Hematopoietic multipotent progenitor cell (in vitro differentiated cells): ENCODE measurements at places on chromosomes 6 and 20.
A peak's percentile ranks its signal among the peaks of the same experiment; 100 is the strongest.

DNA sequence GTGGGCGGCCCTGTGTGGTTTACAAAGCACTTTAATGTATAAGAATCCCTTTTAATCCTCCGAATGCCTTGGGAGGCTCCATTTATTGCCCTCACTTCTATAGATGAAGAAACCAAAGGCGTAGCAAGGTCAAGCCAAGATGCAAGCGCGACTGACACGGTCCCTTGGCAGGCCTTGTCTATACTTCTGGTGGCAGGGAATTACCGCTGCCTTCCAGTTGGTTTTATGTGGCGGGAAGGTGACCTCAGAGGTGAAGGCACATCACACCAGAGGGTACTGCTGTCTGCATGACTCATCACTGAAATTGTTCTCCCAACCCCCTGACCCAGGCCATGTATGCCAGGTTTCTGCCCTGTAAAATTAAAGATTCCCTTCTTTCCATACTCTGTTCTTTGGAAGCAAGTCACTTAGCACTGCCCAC lies 36.1 kb upstream of the NAA20 start:
- DNase-seq = no peak

DNA sequence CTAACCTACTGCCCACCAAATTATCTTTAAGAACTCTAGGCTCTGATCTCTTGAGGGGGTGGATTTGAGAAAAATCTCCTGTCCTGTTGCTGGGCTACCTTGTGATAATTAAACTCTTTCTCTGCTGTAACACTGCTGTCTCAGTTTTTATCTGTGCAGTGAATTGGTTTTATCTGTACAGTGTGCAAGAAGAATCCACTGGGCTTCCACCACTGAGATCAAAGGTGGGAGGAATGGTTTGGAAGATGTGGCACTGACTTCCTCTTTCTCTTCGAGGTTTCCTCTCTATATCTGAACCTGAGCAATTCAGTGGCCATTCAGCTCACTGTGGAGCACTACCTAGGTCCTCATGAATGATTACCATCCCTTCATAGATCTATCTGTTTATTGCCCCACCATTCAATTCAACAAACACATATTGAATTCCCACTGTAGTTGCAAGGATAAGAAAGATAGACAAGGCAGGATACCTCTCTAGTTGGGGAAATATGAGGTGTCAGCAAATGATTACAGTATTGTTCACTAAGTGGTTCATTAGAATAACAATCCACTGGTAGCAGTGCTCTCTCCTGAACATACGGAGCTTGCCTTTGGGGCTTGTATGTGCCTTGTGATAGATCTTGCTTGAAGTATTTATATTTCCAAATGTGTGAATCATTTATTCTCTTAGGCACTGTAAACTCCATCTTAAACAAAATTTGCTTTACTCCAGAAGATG lies 172.1 kb upstream of the ARG1 start:
- DNase-seq = no peak

GRCh38 chr6:44800171-44800783 lies 412.8 kb downstream of the CDC5L start:
- no peak for DNase-seq

GRCh38 chr6:119313937-119314884 lies 35.4 kb downstream of the MAN1A1 start:
- DNase-seq = peak; percentile 6

- no peak for DNase-seq
Observed at GRCh38 chr20:48606841-48607543, 220.8 kb downstream of the PREX1 start.

- peak; percentile 78 for DNase-seq
Observed at GRCh38 chr20:8790442-8791074, 278.3 kb upstream of the PLCB4 start.

DNA sequence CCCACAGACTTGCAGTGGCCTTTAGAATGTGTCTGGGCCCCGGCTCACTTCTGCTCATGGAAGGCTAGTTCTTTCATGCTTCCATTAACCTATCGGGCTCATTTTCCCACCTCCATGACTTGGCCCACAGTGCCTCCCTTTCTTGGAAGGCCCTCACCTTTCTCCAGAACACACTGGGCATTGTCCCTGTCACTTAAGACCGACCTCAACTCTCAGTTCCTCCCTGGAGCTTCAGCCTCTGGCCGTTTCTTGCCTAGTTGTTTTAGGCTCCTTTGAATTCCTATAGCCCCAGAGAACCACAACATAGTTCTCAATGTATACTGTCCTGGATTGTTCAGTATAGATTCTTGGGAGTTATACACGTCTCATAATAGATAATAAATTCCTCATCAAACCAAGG lies 19.3 kb upstream of the TNFAIP3 start:
- DNase-seq = no peak

- DNase-seq = no peak
Observed at GRCh38 chr6:126134491-126134890, 148.2 kb downstream of the TRMT11 start.

DNA sequence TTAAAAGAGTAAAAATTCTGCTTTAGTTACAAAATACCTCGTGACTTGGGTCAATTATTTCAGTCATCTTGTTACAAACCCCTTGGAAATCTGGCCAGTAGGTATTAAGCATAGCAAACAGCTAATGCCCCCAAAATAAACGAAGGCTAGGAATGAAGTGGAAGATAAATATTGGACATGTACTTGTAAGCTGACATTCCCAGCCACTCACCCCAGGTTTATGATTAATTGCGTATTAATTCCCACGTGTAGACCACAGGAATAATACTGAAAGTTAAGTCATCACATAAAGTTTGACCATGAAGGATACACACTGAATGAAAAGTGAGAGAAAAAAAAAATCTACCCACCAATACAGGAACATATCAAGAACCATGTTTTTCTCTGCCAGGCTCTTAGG lies 936.5 kb upstream of the ADGRB3 start:
- DNase-seq = no peak

DNA sequence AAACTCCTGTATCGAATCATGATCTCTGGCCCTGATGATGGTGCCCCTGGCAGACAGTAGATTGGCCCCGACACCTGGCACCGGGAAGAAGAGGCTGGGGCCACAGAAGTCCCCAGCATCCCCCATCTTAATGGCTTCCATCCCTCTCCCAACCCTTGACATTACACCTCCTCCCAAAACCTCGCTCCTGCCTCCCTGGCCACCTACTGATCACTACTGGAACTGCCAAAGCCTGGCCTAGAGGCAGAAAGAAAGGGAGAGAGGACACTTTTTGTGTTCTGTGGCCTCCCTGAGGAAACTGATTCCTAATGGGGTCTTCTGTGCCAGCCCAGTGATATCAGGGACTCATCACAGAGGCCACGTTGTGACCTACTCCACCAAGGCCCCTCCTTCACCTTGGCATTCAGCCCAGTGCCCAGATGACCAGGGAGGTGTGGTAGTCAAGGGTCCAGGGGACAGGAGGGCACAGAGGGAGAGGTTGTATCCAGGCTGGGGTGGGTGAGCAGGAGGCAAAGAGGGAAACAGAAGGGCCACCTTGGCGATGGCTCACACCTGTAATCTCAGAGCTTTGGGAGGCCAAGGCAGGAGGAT lies 6.1 kb downstream of the C20orf173 start:
- DNase-seq = peak; percentile 14

DNA sequence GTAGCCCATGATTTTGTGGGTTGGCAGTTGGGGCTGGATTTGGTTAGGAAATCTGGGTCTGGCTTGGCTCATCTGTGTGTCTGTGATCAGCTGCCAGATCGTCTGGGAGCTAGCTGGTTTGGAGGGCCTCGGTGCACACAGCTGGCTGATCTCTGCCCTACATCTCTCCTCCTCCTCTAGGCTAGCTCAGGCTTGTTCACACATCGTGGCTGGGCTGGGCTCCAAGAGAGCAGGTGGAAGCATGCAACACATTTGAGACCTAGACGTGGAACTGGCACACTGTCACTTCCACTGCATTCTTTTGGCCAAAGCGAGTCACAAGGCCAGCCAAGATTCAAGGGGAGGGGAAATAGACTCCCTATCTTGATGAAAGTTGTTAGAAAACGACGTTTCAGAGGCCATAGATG lies 15.9 kb downstream of the NDUFAF5 start:
- no peak for DNase-seq

DNA sequence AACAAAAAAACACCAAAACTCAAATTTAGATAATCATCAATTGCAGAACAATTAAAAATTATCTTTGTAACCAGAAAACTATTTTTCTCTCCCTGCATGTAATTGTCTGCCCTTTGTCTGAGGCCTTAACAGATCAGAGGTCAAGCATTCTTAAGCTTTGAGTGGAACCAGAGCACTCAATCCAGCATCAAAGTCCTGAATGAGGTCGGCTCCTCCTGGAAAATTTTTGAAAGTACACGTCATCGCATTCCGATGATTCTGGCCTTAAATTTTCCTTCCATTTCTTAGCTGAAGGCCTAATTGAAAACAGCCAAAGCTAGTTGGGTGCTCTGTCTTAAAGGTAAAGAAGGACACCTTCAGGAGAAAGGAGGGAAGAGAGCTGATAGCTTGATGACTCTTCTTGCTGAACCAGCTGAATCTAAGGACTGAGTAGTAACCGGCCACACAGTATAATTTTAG lies 510.2 kb upstream of the SULF2 start:
- no peak for DNase-seq

DNA sequence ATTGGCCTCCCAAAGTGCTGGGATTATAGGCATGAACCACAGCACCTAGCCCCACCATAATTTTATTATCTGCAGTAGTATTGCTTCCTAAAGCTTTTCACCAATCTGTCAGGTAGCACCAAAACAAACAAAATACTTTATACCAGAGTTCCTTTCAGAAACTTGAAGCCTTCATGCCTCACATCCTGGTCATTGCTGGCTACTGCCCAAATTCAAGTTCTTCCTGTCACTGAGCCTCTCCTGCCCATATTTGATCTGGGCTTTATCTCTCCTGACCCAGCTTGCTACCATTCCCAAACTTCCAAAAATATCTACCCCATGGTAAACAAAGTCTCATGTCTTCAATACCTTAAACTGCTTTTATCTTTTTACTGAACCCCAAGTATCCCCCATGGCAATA lies 34.9 kb upstream of the DST start:
- no peak for DNase-seq

DNA sequence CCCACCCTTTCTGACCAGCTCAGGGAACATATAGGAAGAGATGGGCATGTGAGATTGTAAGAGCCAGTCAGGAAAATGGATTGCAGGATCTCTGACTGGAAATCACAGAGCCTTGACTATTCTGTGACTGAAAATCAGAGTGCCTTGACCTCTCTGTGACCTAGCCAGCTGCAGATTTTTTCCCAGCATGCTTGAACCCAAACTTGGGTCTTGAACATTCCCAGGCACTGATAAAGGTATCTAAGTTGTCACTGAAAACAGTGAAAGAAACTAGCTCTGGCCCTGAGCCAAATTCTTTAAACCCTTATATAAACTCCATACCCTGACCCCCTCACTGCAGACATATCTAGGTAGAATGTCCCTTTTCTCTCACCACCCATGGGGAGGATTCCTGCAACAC lies 2.3 kb upstream of the ZNF165 start:
- no peak for DNase-seq

- peak; percentile 45 for DNase-seq
Observed at GRCh38 chr6:114108119-114109002, 137.4 kb upstream of the HDAC2 start.

DNA sequence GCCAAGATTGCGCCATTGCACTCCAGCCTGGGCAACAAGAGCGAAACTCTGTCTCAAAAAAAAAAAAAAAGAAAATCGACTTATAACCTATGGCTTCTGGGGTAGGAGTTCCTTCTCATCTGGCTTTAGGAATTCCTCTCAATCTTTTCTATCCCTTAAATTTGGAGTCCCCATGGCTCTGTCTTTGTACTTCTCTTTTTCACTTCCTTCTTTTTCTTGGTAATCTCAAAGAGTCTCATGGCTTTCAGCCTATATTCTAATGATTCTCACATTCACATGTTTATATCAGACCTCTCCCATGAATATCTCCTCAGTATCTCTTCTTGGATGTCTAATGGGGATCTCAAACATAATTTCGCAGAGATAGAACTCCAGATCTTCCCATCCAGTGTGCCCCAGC lies 42.8 kb upstream of the RALGAPA2 start:
- peak; percentile 36 for DNase-seq

GRCh38 chr20:15866916-15867730 lies 706.1 kb downstream of the KIF16B start:
- no peak for DNase-seq

DNA sequence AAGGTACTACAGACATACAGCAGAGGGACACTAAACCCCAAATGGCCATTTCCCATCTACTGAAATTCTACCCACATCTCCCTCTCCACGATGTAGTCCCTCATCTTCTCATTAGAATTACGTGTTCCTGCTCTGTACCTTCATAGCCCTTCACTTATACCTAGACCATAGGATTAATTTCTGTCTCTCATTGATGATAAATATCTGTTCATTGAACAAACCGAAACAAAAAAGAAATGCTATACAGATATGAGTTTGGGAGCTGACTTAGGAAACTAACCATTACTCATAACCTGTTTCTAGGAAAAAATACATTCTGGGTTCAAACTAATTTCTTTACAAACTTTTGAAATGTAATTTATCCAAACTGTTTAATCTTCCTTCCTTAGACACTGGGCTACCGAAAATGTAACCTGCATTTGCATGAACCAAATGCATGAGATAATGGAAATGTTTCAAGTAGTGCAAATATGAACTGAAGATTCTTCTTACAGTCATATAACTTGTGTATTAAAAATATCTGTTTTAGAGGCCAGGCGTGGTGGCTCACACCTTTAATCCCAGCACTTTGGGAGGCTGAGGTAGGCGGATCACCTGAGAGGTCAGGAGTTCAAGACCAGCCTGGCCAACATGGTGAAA lies 85.3 kb downstream of the GJA10 start:
- no peak for DNase-seq

DNA sequence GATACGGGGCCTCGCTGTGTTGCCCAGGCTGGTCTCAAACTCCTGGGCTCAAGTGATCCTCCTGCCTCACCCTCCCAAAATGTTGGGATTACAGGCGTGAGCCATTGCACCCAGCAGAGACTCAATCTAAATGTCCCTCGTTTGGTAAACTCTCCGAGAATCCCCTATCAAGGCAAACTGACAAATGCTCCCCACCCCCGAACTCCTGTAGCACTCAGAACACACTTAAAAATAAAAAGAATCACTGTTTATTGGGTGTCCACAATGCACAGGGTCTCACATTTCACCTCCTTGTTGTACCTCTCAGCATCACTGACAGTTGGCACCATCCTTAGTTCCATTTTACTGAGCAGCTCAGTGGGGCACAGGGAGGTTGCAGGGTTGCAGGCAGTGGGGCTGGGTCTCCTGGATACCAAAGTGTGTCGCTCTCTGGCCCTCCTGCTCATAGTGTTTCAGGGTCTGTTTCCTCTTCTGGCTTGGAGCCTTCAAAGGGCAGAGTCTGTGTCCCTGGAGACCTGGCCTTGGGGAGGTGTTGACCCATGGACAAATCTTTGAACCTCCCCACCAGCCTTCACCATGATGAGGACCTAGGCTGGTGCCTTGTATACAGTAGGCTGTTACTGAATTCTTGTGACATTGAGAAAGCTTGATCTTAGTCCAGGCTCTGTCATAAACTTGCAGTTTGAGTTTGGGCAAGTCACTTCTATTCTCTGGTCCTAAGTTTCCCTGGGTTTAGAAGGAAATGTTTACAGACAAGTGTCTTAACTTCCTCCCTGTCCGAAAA lies 8.5 kb upstream of the SRC start:
- no peak for DNase-seq
